Stimulated activated naive CD4-positive, alpha-beta T cell treated with Interleukin-2 at 50 U/mL for 16 hours (primary cell): ENCODE measurements at places on chromosomes 5 and 9.
A peak's percentile ranks its signal among the peaks of the same experiment; 100 is the strongest.

DNA sequence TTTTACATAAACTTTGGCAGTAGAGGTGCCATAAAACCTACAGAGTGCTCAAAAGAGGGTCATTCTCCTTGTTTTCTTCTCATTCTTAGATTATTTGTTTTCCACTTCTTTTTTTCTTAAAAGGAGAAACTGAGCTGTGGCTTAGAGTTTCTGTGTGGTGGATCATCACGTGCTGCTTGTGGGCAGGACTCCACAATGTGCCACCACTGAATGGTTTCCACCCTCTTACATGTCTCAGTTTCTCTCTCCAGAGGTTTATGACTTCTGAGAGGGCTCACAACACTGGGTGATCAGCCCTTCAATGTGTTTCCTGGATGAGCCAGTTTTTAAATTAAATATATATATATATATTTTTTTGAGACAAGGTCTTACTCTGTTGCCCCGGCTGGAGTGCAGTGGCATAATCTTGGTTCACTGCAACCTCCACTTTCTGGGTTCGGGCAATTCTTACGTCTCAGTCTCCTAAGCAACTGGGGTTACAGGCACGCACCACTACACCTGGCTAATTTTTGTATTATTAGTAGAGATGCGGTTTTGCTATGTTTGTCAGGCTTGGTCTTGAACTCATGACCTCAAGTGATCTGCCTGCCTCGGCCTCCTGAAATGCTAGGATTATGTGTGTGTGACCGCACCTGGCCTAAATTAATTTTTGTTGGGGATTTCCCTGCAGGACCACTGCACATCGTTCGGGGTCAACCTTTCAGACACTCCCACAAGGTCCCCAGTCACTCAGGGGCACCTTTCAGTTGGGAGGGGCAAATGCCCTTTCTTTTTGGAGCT lies 3.1 kb upstream of the UNC13B start:
- DNase-seq = no peak

DNA sequence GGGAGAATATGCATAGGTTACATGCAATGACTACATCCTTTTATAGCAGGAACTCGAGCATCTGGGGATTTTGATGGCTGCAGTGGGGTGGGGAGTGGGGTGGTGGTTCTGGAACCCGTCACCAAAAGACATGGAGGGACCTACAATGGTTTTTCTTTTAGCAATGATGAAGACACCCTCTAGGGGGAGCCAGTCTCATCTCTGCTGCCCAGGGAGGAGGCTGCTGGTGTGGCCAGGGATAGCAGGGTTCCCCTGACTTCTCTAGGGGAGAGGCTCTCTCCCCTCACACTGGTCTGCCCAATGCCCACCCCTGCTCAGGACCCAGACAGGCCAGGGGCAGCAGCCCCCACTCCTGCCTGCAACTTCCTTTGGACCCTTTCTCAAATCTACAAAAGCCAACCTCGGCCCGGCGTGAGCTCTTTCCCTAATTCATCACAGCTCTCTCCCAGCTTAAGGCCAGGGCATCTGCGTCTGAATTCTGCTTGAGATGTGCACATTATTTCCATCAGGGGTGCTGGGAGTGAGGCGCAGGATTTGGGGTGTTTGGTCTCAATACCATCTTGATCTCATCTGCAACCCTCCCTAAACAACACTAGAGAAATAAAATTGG lies 73.6 kb upstream of the RETREG1 start:
- no peak for DNase-seq

DNA sequence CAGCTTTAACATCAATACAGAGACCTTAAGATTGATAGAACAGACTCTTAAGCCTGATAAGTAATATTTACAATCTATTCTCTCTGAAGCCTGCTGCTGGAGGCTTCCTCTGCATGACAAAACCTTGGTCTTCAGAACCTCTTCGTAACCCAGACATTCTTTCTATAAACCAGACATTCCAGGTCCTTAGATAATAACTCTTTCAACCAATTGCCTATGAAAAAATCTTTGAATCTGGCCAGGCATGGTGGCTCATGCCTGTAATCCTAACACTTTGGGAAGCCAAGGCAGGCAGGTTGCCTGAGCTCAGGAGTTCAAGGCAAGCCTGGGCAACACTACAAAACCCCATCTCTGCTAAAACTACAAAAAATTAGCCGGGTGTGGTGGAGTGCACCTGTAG lies 327.8 kb downstream of the ENC1 start:
- no peak for DNase-seq

DNA sequence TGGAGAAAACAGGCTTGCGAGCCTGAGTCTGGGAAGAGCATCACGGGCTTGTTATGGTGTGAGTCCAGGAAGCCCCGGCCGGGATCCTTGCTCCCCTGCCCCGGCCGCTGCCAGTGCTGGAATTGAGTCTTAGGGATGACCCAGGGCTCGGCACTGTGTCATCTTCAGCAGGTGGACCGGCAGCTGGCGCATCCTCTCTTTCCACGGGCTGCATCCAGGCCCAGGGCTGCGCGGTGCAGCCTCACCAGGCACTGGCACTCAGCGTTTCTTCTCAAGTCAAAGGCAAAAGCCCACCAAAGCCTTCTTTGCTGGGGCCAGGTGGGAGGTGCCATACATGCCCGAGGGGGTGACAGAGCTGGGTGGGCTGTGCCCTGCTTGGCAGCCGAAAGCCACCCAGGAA lies 46.6 kb downstream of the COL5A1 start:
- DNase-seq = no peak

GRCh38 chr9:133401588-133401987 lies 16.2 kb downstream of the REXO4 start:
- no peak for DNase-seq

DNA sequence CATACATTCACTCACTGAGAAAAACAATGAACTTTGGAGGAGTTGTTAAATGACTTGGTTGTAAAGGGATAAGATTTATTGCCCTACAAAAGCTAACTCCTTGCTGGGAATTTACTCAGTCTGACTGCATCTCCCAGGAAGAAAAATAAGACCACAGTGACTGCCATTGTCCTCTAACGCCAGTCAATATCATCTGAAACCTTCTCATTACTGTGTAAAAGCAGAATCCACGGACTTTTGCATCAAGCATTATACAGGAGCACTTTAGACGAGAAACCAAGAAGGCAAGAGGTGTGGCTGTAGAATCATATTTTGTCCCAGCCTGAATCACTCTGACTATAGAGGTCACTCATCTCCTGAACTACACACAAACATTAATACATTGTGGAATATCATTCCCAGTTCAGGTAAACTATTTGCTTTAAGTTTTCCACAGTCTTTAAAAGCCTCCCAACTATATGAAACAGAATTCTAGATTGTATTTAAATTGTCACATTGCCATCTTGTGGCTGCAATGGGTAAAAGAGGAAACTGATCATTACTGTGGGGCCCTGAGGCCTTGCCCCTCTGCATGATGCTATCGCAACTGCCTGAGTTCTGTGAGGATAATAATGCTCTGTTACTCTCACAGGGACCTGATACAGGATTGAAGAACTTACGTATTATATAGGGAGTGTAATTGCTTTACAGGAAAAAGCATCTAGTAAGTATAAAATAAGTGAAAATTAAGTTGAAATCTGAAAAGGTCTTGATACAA lies 142.9 kb downstream of the SLCO4C1 start:
- no peak for DNase-seq

GRCh38 chr5:178204935-178205748 lies 809 bp downstream of the HNRNPAB start:
- peak; percentile 68 for DNase-seq

GRCh38 chr9:27054841-27055240 lies 49.4 kb upstream of the LRRC19 start:
- DNase-seq = no peak

- DNase-seq = no peak
These were observed 206.4 kb downstream of the PTTG1 start for GRCh38 chr5:160627921-160628618.
